ENCODE measurements at places on chromosomes 6 and 20.

- DNase-seq, result no peak
These were observed 23.8 kb downstream of the FOXC1 start for GRCh38 chr6:1633366-1634021.

DNA sequence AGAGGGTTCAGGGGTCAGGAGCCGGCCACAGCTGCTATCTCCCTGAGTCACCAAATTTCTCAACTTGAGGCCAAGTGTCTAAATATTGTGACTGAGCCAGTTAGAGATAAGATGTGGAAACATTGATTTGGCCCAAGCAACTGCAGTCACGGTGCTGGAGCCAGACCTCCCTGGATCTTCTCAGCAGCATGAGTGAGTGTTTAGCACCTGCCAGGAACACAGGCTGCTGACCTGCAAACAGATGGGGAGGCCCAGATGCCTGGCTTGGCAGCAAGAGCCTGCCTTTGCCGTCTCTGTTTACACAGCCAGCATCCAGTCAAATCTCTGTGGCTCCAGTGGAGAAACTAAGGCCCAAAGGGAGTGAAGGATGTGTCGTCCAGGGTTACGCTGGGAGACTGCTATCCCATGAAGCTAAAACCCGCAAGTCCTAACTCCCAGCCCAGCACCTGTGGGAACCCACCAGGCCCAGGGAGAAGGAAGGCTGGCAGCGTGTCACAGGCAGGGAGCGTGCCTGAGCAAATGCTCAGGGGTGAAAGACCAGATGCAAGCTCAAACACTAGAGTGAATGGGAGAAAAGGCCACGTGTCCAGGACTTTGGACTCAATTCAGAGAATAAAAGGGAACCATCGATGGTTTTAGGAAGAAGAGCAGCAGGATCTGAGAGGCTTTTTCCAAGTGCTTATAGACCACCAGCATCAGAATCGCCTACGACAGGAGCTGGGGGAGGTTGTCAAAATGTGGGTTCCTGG lies 15.9 kb upstream of the PTGIS start:
- DNase-seq, result no peak

DNA sequence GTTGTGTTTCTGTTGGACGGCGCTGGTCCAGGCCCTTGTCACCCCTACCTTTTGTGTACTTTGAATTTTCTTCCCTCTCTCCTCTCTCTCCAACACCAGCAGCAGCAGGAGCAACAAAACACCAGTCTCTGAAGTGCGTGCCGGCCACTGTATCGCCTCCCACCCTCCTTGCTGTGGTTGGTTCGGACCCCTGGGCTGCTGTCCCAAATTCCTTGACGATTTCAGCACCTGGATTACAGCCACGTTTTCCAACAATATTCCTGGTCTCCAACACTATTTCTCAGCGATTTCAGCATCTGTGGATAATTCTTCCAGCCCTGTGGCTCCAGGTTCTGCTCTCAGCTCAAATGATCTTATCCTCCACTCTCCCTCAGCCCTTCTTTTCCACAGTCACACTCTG lies 11.8 kb downstream of the MAS1 start:
- DNase-seq, result no peak

DNA sequence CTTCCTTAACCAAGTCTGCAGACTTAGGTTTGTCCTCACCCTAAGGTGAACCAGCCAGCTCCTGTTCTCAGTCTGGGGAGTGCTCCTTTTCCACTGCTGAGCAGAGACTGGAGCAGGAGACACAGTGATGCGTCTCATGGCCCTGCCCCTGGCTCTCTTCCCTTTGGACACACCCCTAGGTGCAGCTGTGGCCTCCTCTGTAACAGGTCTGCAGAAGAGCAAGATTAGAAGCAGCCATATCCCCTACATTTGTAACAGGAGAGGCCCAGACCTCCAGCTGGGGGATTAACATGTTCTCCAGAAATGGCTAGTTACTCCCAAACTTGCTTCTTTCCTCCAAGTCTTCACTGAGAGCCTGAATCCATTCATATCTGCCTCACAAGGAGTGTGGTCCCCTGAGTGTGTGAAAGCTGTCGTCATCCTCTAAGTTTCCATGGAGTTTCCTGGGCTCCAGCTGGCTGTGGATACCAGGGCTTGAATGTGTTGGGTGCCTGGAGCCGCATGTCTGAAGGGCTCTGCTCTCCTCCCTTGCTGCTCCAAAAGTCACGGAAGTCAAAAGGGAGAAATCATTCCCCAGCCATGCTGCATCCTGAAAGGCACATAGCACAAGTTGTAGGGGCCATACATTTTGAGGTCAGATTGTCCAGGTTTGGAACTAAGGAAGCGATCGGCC lies 57.7 kb downstream of the PPP1R14C start:
- no peak for DNase-seq

- DNase-seq, result no peak
These were observed 447.8 kb downstream of the FRK start for GRCh38 chr6:115612796-115613479.

GRCh38 chr20:53768329-53768728 lies 174.7 kb upstream of the ZNF217 start:
- no peak for DNase-seq

GRCh38 chr6:141878686-141879085 lies 254.0 kb upstream of the GJE1 start:
- no peak for DNase-seq

- no peak for DNase-seq
These were observed 420.1 kb upstream of the BTBD3 start for GRCh38 chr20:11497545-11497944.

DNA sequence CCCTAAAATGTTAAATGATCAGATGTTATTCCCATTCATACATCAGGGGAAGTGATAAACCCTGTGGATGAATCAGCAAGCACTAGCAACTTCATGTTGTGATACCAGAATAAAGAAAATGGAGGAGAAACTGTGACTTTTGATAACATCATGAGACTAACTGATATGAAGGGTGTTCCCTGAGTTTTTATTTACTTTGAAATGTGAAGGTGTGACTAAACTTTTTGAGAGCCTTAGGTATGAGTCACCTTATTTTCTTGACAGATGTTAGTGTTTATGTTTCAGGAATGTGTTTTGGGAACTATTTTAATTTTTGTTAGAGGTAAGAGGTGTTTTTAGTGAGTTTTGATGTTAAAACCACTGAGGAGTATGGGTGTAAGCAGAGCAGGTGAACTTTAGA lies 4.4 kb downstream of the PARD6B start:
- no peak for DNase-seq

DNA sequence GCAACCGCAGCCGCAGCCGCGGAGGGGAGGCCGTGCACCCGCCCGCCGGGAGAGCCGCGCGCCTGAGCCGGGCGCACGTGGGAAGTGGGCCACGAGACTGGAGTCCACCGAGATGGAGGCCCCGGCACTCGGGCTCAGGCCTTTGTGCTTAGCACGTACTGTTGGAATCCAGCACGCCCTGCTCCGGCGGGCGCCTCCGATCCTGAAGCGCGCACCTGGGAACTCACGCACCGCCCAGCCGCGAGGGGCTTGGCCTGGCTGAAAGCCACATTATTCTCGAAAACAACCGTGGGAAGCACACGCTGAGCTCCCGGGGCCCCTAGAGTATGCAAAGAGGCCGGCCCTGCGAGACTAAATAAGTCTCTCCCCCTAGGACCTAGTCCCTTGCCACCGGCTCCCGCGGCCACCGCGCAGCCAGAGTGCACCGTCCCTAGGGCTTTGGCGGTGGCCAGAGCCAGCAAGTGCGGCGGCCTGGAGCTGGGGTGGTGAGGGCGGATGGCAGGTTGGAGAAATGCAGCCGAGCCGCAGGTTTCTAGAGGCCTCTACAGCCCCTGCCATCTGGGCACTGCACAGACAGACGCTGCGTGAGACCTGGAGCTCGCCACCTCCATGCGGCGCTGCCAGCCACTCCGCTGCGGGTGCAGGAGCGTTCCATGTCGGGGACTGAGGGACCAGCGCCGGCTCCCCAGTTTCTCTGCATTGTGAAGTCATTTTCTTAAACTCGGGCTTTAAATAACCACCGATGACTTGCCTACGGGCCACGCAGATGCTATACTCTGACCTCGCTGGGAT lies 42.0 kb upstream of the LY86 start:
- DNase-seq, result no peak

DNA sequence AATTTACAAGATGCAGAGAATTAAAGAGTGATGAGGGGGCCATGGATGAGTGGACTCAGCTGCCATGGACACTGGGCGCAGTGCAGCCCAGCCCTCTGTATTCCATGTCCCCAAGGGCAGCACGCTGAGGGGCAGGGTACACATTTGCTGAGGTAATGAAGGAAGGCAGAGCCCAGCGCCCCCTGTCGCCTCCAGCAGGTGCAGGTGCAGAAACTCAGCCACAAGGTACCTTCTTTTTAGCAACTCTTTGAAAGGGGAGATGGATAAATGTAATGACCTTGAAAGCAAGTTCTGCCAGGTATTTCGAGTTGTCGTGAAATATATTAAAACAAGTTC lies 7.1 kb downstream of the CD93 start:
- DNase-seq, result no peak

DNA sequence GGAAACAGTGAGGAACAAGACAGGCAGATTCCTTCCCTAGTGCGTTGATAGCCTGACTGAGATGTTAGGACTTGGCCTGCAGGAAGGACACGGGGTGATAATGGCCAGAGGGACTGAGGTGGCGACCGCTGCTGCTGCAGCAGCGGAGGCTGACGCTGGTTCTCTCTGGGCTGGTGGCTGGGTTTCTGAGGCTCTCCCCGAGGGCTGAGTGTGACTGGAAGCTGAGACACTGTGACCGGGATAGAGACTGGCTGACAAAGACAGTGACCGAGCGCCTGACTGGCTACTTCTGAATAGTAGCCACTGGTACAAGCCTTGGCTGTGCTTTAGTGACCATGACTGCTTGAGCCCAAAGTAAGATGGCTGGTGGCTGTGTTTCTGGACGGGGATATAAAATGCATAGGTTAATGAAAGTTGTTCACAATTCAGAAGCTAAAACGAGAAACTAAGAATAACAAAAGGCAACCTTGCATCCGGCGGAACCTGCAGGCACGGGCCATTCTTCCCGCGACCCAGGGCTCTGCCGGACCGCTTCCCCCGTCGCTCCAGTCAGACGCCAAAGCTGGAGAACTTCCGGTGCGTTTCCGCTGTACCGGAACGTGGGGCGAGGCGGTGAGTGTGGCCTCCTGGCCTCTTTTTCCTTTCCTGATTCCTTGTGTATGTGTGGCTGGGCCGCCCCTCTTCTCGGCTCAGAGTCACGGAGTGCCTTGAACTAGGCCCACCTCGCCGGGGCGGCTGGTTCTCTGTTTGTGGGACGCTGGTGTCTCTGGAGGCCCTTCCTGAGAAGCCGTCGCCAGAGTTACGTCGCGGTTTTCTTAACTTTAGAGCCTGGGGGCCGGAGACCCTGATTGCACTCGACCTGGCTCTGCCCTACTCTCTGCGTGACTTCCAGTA lies at the start of gene AAR2:
TSS of gene AAR2 (plus strand) at position 587 of the 894 bp plus-strand sequence. CDS start 3,391 bp downstream, outside the sequence.
- peak; percentile 79 for DNase-seq

- no peak for DNase-seq
These were observed 414.7 kb downstream of the PTPRT start for GRCh38 chr20:42775037-42775436.

DNA sequence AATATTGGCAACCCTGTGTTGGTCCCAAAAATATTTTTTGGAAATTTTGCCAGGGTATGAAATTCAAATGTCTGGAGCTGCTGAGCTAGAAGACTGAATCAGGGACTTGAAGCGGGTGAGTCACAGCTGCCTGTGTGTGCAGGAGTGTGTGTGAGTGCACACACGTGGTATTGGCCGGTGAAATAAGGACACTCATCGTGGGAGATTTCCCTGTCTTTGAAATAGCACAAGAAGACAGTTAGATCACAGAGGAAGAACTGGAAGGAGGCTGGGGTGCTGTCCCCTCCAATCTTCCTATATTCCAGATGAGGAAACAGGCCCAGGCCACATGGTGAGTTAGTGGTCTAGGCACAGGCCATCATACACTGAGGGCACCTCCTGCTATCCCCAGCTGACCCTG lies 123.8 kb upstream of the MLN start:
- no peak for DNase-seq

DNA sequence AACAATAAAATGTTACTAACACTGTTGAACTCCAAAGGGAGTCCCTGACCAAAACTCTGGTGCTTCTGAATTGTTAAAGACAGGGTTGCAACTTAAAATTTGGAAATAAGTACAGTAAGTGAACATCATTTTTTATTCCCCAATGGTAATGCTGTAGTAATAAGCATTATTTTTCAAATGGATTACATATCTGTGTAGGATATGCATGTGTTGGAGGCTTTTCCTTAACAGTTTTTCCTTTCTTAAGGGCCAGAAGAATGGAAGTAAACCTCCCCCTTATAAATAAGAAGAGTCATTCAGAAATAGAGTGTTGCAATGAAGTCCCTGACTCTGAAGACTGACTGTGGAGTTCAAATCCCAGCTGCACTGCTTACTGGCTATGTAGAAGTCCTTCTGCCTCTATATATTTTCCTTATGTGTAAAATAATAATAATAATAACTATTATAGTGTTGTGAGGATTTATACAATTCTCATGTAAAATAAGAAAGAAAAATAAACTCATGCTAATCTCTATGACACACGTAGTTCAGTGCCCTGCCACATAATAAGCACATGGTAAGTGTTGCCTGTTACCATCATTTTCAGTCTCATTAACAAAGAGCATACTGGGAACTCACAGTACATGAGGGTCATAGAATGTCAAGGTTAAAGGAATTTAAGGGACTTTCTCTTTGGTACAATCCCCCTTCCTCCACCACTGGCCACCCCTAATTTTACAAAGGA lies 129.8 kb upstream of the SMLR1 start:
- DNase-seq, result no peak

GRCh38 chr6:1611572-1612298 lies 2.0 kb downstream of the FOXC1 start:
- no peak for DNase-seq

DNA sequence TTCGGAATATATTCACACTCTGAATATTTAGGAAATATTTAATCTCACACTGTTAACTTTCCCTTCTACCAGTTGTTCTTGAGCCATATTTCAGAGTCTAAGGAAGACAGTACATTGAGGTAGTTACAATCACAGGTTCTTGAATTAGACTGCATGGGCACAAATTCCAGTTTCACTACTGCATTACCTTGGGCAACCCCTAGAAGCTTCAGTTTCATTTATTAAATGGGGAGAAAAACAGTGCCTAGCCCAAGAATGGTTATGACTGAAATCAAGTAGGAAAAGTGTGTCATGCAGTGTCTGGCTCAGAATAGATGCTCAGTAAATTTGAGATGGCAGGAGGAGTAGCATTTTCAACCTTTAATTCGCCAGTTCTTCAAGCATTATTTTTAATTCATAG lies 124.5 kb upstream of the SAMD5 start:
- DNase-seq, result no peak

DNA sequence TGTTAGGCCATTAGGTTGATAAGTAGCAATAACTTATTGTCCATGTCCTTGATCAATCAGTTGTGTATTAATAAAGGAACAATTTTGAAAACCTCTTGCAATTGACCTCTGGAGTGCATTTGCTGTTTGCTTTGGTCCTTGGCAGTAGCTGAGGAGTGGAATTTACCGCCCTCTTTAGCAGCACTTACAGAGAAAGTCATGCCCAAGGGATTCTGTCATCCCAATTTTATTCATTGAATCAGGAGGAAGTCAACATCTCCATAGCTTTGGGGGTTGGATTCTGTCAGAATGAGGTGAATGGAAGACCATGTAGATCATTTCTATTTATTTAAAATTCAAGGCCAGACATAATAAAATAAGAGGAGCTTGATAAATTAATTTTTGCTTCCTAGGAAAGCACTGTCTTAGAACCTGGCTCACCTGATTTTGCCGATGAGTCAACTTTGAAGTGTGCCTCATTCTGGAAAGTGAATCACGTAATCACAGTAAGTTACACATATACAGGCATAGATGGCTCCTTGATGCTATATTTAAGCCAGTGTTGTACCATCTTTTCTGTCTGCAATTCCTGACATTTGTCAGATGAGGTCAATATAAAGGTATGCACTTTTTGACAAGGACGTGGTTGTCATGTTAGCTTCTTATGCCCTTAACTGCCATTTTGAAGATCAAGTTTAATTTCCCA lies 128.7 kb upstream of the MLIP start:
- DNase-seq, result no peak

- DNase-seq, result no peak
These were observed 25.7 kb upstream of the SLC2A12 start for GRCh38 chr6:134078166-134078565.
